ENCODE measurements at places on chromosomes 12 and 14.
A peak's percentile ranks its signal among the peaks of the same experiment; 100 is the strongest.

DNA sequence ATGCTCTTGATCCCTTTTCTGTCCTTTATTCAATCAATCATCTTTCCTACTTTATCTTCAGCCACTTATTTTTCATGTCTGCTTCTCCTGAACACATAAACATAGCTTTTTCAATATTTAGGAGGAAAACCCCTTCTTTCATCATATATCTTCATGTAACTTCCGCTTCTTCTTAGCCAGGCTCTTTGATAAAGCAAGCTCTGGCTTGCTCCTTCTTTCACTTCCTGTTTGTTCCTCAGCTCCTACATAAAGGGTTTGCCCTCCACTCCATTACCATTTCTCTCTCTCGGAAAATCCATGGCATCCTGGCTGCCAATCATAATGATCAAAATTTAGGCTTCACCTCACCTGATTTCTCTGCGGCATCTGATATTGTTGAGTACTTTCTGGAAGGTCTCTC is 33.7 kb upstream of the HELB start:
- no peak for DNase-seq

DNA sequence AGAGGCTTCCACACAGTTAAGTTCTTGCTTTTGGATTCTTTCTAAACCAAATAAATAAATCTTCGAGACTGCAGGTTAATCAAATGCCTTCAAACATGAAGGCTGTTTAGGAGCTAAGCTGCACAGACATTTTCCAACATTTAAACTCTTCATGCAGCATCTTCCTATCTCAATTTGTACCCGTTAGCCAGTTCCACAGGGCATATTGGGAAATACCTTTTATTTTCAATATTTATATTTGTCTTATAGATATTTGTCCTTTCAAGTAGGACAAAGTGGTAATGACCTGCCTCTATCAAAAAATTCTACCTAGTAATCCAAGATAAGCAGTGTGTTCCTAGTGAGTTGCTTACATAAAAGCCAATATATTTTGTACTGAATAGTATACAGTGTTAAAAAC is 373.6 kb downstream of the DIO2 start:
- no peak for DNase-seq

- no peak for DNase-seq
These were observed 1.5 kb downstream of the EML5 start for GRCh38 chr14:88791252-88791621.

DNA sequence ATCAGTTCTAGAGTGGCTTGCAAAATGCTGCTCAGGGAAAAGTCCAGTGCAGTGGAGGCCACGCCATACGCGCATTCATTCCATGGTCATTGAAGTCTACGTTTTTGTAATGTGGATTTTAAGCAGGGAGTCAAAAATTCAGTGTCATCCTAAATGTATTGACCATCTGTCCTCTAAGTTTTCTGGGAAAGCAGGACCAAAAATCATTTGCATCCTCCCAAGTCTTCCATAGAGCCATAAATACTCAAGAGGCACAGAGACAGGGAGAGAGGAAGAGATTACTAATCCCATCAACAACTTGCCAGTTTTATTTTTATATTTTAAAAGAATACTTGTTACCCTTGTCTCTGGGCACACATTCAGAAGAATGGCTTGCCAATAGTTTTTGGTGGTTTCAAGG is 36.9 kb downstream of the RHOJ start:
- DNase-seq: no peak

DNA sequence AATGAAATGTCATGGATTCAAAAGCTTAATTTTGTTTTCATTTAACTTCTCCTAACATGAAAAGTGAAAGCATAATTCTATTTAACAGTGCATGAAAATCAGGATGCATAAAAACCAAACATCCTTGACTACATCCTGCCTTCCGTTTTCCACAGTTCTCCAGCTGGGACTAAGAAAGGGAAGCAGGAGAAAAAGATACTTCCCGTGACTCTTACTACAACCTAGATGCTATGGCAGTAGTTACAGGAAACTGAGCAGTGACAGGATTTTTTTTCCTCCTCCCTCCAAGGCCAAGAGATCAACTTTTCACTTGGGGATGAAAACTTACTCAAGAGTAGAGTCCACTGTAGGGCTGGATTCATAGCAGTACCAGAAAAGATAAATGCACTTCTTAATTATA is 2.6 kb downstream of the EXOC5 start:
- DNase-seq: no peak

- DNase-seq: no peak
These were observed 181.1 kb downstream of the PTPN11 start for GRCh38 chr12:112599871-112600270.

- no peak for DNase-seq
These were observed 9.8 kb upstream of the KCNA5 start for GRCh38 chr12:5033883-5034282.

- DNase-seq: peak; percentile 99
These were observed at the start of gene NACA for GRCh38 chr12:56724972-56725722. NACA (minus strand) TSS chr12:56725299; CDS start chr12:56724521, 778 bp downstream.
